Stomach (tissue), 19 donors: ENCODE measurements at places on chromosomes 1 and 21.

GRCh38 chr1:101003012-101003650, 22.5 kb downstream of the DPH5 start:
- no peak overlapping the region for H3K4me3 ChIP-seq
- no peak for DNase-seq
- H3K36me3 ChIP-seq: no peaks in the 10 kb centered on the region
- H3K4me1 ChIP-seq: peaks cover 39% of the 10 kb centered on the region

GRCh38 chr1:111660204-111661150, 40.9 kb downstream of the RAP1A start:
- no peak overlapping the region for H3K4me3 ChIP-seq
- H3K27ac ChIP-seq: no peak overlapping the region
- no peaks in the 10 kb centered on the region for H3K36me3 ChIP-seq
- no peaks in the 10 kb centered on the region for H3K27me3 ChIP-seq

DNA sequence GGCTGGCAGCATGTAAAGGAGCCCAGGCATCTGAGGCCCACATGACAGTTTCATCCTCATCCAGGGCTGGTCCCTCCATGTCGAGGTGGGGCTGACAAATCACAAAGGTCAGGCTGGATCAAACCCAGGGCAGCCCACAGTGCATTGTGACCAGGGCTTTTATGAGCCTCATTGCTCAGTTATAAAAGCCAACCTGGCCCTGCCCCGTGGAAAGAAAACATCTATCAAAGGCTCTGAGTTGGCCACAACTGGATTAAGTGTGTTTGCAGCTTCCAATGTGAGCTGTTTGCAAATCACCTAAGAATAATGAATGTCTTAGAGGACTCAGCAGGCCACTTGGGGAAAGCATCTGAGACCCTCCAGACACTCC, 45.4 kb downstream of the GRHL3 start:
- no peak overlapping the region for H3K4me3 ChIP-seq
- no peaks in the 10 kb centered on the region for H3K36me3 ChIP-seq
- H3K4me1 ChIP-seq: peaks cover 4% of the 10 kb centered on the region
- no peaks in the 10 kb centered on the region for H3K27me3 ChIP-seq
- peak overlapping the region; percentile 13 for H3K27ac ChIP-seq

GRCh38 chr1:27724961-27725373, 794 bp upstream of the FAM76A start:
- peak overlapping the region; percentile 78 for H3K27ac ChIP-seq
- peaks cover 23% of the 10 kb centered on the region for H3K36me3 ChIP-seq

DNA sequence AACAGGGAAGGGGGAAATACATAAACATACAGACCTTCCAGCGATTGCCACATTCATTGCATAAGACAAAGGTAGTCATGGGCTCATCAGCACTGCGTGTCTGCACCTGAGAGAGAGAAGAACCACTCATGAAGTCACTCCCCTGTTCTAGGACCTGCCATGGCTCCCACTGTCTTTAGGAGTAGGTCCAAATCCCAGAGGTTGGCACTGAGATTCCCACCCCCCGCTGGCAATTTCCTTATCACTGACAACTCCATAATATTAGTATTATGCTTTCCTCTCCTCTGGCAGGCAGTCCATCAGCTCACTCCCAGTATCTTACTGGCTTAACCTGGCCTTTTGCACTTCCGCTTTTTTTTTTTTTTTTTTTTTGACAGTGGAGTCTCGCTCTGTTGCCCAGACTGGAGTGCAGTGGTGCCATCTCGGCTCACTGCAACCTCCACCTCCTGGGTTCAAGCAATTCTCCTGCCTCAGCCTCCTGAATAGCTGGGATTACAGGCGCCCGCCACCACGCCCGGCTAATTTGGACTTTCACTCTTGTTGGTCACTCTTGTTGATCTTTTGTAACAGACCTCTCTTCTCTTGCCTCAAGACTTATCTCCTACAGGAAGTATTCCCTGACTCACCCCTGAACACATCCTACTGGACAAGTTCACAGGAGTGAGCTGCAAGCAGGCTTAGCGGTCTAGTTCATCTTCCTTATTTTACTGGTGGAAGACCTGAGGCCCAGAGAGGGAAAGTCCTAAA, 14.8 kb upstream of the ZNF436 start:
- no peak overlapping the region for H3K4me3 ChIP-seq
- H3K27ac ChIP-seq: no peak overlapping the region
- DNase-seq: no peak
- H3K4me1 ChIP-seq: peaks cover 9% of the 10 kb centered on the region
- no peaks in the 10 kb centered on the region for H3K27me3 ChIP-seq

- DNase-seq: no peak
- H3K27ac ChIP-seq: peak overlapping the region; percentile 28
- no peaks in the 10 kb centered on the region for H3K27me3 ChIP-seq
- H3K4me1 ChIP-seq: peaks cover 73% of the 10 kb centered on the region
- H3K4me3 ChIP-seq: no peak overlapping the region
- peaks cover 100% of the 10 kb centered on the region for H3K36me3 ChIP-seq
Observed at GRCh38 chr1:156476501-156477298, 23.9 kb downstream of the MEF2D start.

DNA sequence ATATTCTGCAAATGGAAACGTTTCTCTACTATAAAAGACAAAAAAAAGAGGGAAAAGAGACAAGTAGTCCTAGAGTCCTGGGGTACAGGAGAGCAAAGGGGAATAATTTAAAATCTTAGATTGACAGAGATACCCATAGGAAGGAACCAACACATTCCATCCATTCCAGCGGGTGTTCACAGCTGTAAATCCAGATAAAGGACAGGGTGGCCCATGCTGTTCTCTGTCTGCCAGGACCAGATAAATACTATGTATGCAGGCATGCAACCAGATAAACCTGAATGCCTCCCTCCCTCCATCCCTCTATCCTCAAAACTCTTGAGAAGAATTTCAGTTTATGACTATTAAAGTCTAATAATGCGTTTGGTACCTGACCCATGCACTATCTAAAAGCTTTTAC, 131.8 kb downstream of the PTPN14 start:
- H3K4me3 ChIP-seq: no peak overlapping the region
- peaks cover 3% of the 10 kb centered on the region for H3K4me1 ChIP-seq
- no peak for DNase-seq

DNA sequence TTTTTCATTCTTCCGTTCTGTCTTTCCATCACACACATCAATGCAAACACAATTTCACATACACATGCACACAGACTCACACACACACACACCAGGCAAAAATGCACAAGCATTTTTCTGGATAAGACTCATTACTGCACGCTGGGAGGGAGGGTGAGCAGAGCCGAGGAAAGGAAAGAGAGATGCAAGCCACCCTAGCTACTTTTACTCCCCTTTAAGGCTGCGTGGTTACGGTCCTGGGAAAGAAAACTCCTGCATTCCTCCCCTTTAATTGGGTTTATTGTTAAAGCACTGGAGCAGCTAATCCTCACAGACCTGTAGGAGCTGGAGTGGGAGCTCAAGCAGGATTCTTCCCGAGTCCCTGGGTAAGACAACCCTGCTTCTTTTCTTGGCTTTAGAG, at the start of gene CAMK1G:
Gene CAMK1G (plus strand): TSS at position 307 of the 400 bp plus-strand sequence. CDS start 11,270 bp downstream, outside the sequence.
- H3K27me3 ChIP-seq: peaks cover 3% of the 10 kb centered on the region
- H3K4me3 ChIP-seq: no peak within 1 kb of the TSS

- peaks cover 2% of the 10 kb centered on the region for H3K36me3 ChIP-seq
- no peak overlapping the region for H3K4me3 ChIP-seq
- H3K27me3 ChIP-seq: no peaks in the 10 kb centered on the region
- peaks cover 31% of the 10 kb centered on the region for H3K4me1 ChIP-seq
Observed at GRCh38 chr1:207084701-207085180, 3.9 kb upstream of the C4BPB start.

DNA sequence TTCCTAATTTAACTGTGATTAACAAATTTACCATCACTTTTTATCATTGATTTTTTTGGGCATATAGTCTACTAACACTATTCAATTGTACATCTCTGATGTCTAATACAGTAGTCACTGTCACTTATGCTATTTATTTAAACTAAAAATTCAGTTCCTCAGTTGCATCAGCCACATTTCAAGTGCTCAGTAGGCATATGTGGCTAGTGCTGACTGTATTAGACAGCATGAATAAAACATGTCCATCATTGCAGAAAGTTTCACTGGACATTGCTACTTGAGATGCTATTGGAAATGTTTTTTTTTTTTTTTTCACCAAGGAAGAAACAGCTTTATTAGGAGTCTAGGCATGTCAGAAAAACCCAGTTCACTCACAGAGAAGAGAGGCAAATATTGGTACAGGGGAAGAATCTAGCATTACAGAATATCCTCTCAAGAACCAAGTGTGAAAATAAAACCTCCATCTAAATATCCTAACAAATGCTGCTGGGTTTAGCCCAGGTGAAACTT, 108.1 kb upstream of the GNG4 start:
- H3K4me3 ChIP-seq: no peak overlapping the region
- DNase-seq: no peak
- peaks cover 88% of the 10 kb centered on the region for H3K36me3 ChIP-seq
- H3K4me1 ChIP-seq: no peaks in the 10 kb centered on the region
- H3K27ac ChIP-seq: no peak overlapping the region
- H3K27me3 ChIP-seq: no peaks in the 10 kb centered on the region

GRCh38 chr1:27887215-27888021, 15.1 kb downstream of the THEMIS2 start:
- H3K27me3 ChIP-seq: no peaks in the 10 kb centered on the region
- H3K27ac ChIP-seq: peak overlapping the region; percentile 45
- no peak overlapping the region for H3K4me3 ChIP-seq
- H3K36me3 ChIP-seq: peaks cover 91% of the 10 kb centered on the region
- H3K4me1 ChIP-seq: peaks cover 28% of the 10 kb centered on the region

DNA sequence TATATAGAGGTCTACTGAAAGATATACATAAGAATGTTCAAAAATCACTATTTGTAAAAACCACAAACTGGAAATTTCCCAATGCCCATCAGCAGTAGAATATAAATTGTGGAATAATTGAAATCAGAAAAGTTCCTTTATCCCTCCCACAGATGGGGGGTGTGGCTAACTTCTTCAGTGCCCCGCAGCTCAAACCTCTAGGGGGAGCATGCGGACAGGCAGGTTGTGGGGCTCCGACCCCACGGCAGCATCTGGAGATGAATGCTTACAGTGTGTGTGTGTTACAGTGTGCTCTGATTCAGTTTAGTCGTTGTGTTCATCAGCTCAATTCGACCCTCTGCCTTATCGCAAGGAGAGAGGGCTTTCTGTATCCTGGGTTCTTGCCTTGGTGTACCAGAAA, 262.1 kb upstream of the LRRC7 start:
- H3K4me3 ChIP-seq: no peak overlapping the region
- H3K27ac ChIP-seq: no peak overlapping the region
- no peaks in the 10 kb centered on the region for H3K36me3 ChIP-seq
- H3K4me1 ChIP-seq: no peaks in the 10 kb centered on the region

DNA sequence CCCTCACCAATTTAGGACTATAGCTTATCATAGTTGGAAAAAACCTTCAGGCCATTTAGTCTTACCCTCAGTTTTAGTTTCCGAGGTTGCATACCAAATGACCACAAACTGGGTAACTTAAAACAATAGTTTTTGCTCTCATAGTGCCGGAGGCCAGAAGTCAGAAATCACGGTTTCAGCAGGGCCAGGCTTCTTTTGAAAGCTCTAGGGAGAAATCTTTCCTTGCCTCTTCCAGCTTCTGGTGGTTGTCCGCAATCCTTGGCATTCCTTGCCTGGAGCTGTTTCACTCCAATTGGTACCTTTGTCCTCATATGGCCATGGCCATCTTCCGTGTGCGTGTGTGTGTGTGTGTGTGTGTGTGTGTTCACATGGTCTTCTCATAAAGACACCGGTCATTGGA, 12.4 kb upstream of the PLXNA2 start:
- no peak for DNase-seq
- H3K4me1 ChIP-seq: no peaks in the 10 kb centered on the region
- H3K4me3 ChIP-seq: no peak overlapping the region
- H3K27ac ChIP-seq: no peak overlapping the region
- H3K27me3 ChIP-seq: no peaks in the 10 kb centered on the region

DNA sequence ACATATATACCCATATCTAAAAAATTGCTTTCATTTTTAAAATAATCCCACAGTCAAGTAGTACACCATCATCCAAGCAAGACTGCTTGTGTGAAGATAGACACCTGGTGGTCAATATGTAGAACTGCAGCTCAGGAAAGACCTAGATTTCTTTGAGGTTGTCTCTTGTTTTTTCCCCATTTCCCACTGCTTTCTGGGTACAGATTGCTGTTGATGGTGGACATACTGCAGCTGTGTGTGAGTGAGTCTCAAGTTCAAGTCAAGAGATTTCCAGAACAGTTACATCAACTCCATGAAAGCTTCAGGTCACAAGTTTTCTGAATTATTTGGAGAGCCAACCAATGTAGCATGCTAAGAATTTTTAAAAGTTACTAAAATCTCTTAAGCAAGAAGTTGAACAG, 306.4 kb downstream of the DUSP10 start:
- no peak overlapping the region for H3K27ac ChIP-seq
- H3K4me3 ChIP-seq: no peak overlapping the region
- no peaks in the 10 kb centered on the region for H3K36me3 ChIP-seq
- no peak for DNase-seq

- no peaks in the 10 kb centered on the region for H3K36me3 ChIP-seq
- no peak overlapping the region for H3K4me3 ChIP-seq
- H3K4me1 ChIP-seq: no peaks in the 10 kb centered on the region
Observed at GRCh38 chr1:185745165-185745564, 11.0 kb downstream of the HMCN1 start.

GRCh38 chr1:161206411-161207140, 4.4 kb downstream of the NDUFS2 start:
- peaks cover 77% of the 10 kb centered on the region for H3K36me3 ChIP-seq
- peaks cover 78% of the 10 kb centered on the region for H3K4me1 ChIP-seq
- no peaks in the 10 kb centered on the region for H3K27me3 ChIP-seq

DNA sequence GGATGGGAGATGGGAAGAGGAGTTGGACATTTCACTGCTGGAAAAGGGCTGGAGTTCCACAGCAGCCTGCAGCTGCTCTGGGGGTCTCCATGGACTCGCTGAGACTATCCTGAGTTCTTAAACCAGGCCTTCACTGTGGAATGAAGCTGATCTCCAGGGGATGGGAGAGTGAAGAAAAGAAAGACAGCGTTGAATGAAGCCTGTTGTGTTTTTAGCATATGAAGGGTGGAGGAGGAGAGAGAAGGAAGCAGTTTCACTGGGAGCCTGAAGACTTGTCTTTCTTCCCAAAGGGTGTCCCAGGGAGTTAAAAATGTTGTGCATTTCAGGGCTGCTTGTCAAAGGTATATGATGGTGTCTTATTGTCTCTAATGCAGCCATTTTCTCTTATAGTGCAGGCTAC, 9.2 kb downstream of the ROR1 start:
- no peak for DNase-seq
- H3K4me1 ChIP-seq: peaks cover 44% of the 10 kb centered on the region
- H3K27me3 ChIP-seq: no peaks in the 10 kb centered on the region
- H3K36me3 ChIP-seq: no peaks in the 10 kb centered on the region
- H3K4me3 ChIP-seq: no peak overlapping the region
- no peak overlapping the region for H3K27ac ChIP-seq

GRCh38 chr1:44044071-44044801, 13.0 kb upstream of the SLC6A9 start:
- no peaks in the 10 kb centered on the region for H3K36me3 ChIP-seq
- DNase-seq: peak; percentile 55
- no peak overlapping the region for H3K4me3 ChIP-seq
- no peak overlapping the region for H3K27ac ChIP-seq
- peaks cover 8% of the 10 kb centered on the region for H3K27me3 ChIP-seq

DNA sequence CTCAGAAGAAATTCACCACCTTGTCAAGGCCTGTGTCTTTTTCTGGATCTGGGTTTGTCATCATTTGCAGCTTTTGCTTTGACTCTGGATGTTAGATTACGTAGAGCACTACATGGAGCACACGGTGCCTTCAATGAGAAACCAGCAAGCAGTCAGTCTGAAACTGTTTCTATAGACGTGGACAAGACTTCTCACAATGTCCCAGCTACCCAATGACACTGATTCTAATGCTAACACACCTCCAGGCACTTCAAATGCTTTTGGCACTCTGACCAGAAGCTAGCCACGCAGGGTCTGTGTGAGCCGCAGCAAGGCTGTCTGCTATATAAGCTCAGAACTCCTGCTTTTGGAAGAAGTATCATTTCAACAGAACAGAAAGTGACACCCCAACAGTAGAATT, 38.2 kb downstream of the ITPKB start:
- H3K27ac ChIP-seq: no peak overlapping the region
- no peaks in the 10 kb centered on the region for H3K27me3 ChIP-seq
- no peak overlapping the region for H3K4me3 ChIP-seq
- DNase-seq: no peak
- no peaks in the 10 kb centered on the region for H3K36me3 ChIP-seq
